Stimulated activated CD8-positive, alpha-beta memory T cell treated with anti-CD3 and anti-CD28 coated beads, Interleukin-15, amount 100 ng/mL, for 24 hours (primary cell): ENCODE measurements at places on chromosomes 12 and 14.

DNA sequence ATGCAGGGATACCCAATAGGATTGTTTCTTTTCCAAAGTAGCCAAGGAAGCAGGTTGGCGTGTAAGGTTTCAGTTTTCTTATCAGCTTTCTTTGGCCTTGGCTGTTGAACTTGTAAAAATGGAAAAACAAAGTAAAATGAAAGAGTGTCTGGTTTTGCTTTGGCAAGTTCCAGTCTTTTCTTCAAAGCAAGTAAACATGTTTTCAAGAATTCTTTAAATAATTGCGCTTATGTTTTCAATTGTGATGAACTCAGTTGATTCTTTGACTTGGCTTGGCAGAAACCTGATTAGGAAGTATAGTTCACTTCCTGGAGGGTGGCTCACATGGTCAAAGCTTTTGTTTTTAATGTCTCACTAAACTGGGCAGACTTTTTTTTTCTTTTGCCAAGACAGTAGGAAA is 112.2 kb upstream of the USP44 start:
- no peak for DNase-seq

DNA sequence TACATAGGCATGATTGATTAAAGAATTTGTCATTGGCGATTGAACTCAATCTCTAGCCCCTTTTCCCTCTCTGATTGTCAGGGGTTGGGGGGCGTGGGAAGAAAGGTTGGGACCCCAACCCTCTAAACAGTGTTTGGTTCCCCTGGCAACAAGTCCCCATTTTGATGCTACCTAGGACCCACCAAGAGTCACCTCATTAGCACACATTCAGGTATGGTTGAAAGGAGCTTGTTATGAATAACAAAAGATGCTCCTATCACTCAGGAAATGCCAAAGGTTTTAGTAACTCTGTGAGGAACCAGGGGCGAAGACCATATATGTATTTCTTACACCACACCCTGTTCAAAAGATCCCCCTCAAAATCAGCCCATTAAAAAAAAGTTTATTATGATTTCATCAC is 14.3 kb downstream of the RNF212B start:
- DNase-seq: no peak

- no peak for DNase-seq
Measured at GRCh38 chr12:157644-158043, 56.3 kb downstream of the SLC6A12 start.

GRCh38 chr14:103123634-103124500 is 606 bp downstream of the TNFAIP2 start:
- DNase-seq: no peak

- DNase-seq: no peak
Measured at GRCh38 chr14:53845813-53846693, 110.6 kb downstream of the BMP4 start.

DNA sequence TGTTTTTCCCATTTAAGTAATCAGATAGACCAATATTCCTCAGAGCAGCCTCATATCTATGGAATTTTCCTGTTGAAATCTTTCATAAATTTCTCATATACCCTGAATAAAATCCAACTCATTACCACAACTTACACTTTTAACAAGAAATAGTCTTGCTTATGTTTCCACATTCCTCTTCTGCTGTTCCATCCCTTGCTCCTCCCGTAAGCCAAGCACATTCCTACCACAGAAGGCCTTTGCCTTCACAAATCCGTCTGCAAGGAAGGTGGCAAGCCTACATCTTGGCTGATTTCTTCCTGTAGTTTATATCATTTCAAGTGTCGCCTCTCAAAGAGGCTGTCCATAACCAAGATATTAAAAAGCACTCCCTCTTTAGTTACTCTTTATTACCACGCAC is 127.7 kb downstream of the C12orf50 start:
- no peak for DNase-seq

GRCh38 chr12:63848450-63848849 is 4.0 kb downstream of the SRGAP1 start:
- no peak for DNase-seq

DNA sequence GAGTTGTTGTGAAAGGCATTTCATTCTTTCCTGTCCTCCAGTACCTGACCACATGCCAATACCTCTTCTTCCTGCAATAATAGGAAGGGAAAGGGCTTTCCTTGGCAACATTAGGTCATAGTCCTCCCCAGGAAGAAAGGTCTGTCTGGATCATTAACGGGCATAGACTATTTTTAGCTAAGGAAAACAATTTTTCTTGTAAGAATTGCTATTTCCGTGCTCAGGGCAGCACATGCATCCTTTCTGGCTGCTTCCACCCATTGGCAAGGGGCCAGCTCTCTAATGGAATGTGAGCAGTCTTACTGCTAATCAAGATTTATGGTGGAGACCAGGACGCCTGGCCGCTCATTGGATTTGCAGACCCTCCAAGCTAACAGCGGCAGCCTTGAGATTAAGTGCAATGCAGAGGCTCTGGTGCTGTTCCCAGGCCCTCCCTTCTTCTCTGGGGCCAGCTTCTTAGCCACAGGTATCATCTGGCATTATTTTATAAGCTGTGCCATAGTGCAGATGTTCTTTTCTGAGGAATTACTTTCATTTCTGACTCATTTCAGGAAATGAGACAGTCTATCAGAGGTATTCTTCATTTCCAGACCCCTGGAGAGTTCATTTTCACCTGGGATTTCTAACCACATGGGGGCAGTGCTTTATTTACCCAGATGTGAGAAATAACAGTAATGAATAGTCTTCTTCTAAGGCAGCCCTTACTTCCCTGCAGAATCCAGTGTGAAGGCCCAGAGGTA is 52.9 kb downstream of the ANO6 start:
- DNase-seq: no peak

DNA sequence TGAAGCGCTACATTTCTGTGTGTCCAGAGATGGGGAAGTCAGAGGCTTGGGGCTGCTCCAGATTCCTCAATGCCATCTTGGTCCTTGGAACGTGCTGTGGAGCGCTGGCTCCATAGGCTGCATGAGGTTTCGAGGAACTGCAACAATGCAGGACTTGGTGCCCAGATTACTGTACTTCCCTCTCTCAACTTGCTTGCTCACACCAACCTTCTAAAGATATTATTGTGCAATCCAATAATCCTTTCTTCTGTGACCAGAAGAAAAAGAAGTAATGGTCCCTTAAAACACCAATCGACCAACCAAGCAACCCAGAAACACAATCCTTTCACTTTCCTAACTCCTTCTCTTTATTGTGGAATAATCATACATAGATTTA is 3.7 kb downstream of the PRICKLE1 start:
- no peak for DNase-seq

DNA sequence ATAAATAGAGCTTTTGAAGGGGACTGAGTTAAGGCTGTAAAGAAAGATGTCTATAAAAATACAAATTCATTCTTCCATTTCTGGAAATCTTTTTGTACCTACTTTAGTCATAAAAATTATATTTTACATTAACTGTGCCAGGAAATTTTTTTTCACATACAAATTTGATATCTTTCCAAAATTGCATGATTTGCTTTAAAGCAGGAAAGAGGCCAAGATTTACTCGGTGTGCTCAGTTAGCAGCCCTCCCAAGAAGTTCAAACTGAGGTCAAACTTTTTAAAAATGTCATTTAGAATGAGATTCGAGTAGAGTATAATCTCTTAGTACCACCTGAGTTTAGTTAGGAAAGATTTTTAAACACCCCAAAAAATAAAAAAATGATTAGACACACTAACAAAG is 173.2 kb upstream of the GRIP1 start:
- DNase-seq: no peak

GRCh38 chr12:82745063-82745674 is 58.5 kb downstream of the TMTC2 start:
- no peak for DNase-seq

DNA sequence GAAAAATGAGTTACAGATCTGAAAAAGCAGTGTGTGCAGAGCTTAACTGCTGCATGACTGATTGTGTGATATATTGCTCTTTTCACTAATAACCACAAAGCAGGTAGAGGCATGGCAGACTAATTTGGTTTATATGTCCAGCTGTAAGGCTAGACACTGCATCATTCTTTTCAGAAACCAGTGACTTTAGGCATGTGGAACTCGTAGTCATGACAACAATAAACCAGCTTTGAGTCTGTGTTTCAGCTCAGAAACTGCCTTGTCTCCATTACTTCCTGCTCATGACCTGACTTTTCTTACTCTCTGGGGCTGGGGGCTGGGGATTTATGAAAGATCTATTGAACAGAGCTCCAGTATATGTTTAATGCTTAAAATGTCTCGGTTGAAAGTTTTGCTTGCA is 146.8 kb upstream of the LRIG3 start:
- no peak for DNase-seq

GRCh38 chr14:70281939-70282338 is 77.5 kb downstream of the COX16 start:
- no peak for DNase-seq

DNA sequence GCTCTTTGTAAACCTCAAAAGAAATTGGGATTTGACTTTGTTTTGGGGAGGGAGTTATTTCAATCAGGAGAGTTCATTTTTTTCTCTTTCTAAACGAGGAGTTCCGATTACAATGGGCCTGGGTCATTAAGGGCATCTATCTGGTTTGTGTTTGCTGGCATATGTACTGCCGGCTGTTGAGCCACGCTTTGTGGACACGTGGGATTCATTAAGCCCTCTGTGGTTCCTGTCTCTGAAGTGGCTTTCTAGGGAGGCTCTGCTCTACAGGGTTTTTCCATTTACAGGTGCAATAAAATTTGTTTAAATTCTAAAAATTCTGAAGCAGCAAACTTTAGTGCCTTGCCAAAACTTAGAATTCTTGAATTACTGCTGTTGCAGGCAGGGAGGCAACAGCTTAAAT is 57.9 kb downstream of the GNS start:
- no peak for DNase-seq

DNA sequence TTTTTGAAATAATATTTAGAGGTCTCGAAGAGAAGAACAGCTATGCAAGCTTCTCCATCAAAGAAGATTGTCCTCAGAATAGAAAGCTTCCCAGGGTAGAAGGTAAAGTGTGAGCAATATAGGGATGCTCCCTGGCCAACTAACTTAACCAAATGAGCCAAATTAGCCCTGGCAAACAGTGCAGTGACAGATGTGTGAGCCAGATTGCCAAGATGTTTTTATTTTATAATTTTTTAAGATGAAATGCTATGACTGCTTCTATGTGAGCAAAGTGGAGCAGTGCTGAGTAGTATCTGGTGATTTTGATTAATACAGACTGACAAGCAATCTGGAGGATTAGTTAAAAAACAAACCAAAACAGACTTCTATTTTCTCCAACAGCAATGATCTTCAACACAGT is 202.1 kb downstream of the NOVA1 start:
- DNase-seq: no peak

GRCh38 chr12:115988212-115988611 is 289.3 kb downstream of the MED13L start:
- DNase-seq: no peak

GRCh38 chr12:62919838-62920237 is 15.1 kb downstream of the PPM1H start:
- no peak for DNase-seq

- no peak for DNase-seq
Measured at GRCh38 chr12:119338593-119339363, 4.2 kb downstream of the CCDC60 start.

- DNase-seq: no peak
Measured at GRCh38 chr12:12685305-12685704, 10.7 kb downstream of the GPR19 start.

DNA sequence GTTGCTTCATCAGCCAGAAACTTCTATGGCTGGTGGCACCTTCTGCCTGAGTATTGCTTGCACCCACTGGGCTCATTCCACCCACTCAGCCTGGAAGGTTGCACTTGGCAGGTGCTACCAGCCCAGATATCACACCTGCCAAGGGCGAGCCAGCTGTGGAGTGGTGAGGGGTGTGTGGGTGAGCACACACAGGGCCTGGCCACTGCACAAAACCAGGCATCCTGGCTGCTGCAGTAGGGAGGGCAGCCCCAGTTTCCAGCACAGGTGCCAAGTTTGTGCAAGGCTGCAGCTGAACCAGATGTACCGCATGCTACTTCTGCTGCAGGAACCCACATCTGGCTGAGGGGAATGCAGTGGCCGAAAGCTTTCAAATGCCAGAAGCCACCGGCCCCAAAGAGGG is 1147.8 kb downstream of the FSCB start:
- DNase-seq: no peak

GRCh38 chr12:93167331-93167730 is 210.4 kb upstream of the NUDT4 start:
- no peak for DNase-seq

GRCh38 chr12:62882140-62882539 is 52.8 kb downstream of the PPM1H start:
- no peak for DNase-seq

GRCh38 chr12:92952394-92952793 is 23.3 kb upstream of the EEA1 start:
- DNase-seq: no peak
